ENCODE measurements at places on chromosomes 6 and 20.

GRCh38 chr20:37301120-37301519, 11.7 kb downstream of the MANBAL start:
- DNase-seq = no peak

- no peak for DNase-seq
Observed at GRCh38 chr6:166737261-166737660, 110.2 kb upstream of the RPS6KA2 start.

- DNase-seq = no peak
Observed at GRCh38 chr6:73929405-73929804, 233.4 kb downstream of the CD109 start.

GRCh38 chr20:59421920-59422637, 121.7 kb downstream of the EDN3 start:
- DNase-seq = no peak

DNA sequence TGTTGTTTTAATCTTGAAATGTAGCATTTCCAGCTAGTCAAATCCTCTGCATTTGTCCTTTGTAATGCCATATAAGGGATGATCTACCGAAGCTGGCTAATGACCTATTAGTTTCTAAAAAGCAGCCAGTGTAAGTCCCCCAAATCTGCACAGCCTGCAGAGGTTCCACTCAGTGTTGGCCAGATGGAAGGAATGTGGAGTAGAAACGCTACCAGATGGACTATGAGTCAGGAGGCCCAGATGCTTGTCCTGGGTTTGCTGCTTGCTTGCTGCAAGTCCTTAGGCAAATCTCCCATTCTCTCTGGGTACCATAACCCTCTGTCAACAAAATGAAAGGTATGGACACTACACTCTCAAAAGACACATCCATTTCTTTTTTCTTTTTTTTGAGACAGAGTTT, 149.8 kb downstream of the BTBD9 start:
- no peak for DNase-seq

DNA sequence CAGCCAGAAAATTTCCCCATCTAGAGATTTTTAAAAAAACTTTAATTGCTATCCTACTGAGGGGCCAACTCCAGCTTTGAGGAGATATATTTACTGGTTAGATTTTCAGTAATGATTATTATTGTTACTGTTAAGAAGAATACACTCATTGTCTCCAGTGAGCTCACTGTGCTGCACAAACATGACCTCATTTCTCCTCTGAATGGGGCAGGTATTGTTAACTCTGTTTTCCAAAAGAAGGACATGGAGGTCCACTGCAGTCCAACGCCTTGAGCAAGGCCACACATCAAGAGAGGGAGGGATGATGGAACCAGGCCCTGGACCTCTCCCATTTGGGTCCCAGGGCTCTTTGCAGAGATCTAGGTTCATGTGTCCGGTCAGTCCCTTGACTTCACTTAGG, 13.9 kb upstream of the SCUBE3 start:
- no peak for DNase-seq

GRCh38 chr6:53793318-53794136, 1.3 kb upstream of the LRRC1 start:
- DNase-seq = peak; percentile 37

- DNase-seq = no peak
Observed at GRCh38 chr6:55568808-55569439, 10.1 kb downstream of the HMGCLL1 start.

- no peak for DNase-seq
Observed at GRCh38 chr20:3237011-3237957, 1.7 kb downstream of the SLC4A11 start.

DNA sequence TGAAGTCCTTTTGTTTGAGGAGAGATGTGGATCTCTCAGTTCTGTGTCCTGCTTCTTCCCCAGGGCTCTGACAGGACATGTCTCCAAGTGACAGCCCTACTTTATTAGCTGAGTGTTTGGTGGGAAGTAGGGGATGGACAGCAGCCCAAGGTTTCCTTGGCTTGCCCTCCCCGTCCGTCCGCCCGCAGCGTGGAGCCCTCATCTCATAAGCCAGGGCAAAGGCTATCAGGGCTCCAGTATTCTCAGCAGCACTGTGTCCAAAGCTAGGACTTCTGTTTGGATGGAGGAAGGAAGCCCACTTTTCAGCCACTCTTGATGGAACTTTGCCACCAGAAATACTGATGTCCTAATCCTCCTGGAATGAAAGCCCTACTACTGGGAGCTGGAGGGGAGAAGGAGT, 13.6 kb downstream of the CDC5L start:
- DNase-seq = no peak

- no peak for DNase-seq
Observed at GRCh38 chr6:169112483-169113320, 140.9 kb downstream of the THBS2 start.

DNA sequence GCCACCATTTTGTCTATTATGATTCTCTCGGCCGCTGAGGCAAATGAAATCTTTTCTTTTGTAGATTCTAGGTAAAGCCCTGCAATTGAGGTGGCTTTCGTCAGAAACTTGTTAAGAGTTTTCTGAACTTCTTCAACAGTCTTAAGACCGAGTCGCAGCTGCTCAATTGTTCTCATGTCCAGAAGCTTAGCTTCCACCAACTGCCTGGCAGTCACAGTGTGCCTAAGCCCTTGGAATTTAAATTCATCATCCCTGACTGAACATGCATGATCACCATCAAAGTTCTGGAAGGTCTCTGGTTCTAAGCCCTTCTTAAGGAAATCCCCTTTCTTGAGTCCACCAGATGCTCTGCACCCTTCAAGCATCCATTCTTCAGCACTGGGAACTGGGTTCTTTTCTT, 25.7 kb downstream of the DST start:
- DNase-seq = no peak

- DNase-seq = no peak
Observed at GRCh38 chr6:116210750-116211425, 43.0 kb downstream of the TSPYL4 start.

DNA sequence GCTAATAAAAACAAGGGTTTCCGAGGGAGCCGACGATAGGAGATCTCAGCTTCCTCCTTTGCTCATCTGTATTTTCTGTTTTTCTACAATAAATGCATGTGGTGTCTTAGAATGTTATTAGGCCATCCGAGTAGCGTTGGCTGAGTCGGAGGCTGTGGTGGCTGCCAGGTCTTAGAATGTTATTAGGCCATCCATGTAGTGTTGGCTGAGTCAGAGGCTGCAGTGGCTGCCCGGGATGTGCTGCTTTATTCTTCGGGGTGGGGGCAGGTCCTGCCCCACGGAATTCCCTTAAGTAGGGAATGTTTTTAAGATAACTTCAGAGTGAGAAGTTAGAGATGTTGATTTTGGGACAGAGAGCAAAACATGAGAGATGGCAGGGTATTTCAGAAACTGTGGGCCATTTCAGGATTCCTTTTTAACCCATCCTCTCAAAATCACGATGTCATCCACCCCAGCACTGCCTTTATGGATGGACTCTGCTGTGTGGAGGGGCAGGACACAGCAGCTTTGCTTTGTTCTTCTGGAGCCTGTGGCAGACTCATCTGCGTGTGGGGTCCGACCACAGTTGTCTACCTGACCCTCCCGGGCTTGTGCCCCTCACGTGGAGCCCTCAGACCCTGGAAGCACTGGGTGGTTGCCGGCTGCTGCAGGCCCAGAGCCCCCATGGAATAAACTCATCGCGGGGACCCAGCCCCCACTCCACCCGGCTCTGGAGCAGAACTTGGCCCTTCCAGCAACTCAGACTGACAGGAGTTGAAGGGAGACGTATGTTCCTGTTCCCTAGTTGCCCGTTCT, 20.4 kb downstream of the OSBPL2 start:
- no peak for DNase-seq

- no peak for DNase-seq
Observed at GRCh38 chr6:17998442-17998841, 11.0 kb upstream of the KIF13A start.

DNA sequence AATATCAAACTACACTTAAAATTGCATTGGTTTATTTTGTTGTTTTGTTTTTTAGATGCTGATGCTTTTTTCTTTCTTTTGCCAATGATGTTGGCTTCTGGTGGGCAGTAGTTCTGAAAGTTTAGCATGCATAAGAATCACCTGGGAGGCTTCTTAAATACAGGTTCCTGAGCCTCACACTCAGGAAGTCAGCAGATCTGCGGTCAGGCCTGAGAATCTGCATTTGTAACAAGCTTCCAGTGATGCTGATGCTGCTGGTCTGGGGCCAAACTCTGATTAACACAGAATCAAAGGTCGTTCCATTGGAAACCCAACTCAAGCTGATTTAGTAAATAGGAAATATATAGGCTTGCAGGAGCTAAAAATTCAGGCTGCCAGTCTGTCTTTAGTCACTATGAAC, 412.9 kb upstream of the SPTLC3 start:
- DNase-seq = no peak

- DNase-seq = no peak
Observed at GRCh38 chr6:116099036-116099435, 1.6 kb upstream of the NT5DC1 start.

- DNase-seq = no peak
Observed at GRCh38 chr6:10210052-10210451, 204.8 kb downstream of the TFAP2A start.

- no peak for DNase-seq
Observed at GRCh38 chr6:111628142-111628850, 22.6 kb upstream of the TRAF3IP2 start.

DNA sequence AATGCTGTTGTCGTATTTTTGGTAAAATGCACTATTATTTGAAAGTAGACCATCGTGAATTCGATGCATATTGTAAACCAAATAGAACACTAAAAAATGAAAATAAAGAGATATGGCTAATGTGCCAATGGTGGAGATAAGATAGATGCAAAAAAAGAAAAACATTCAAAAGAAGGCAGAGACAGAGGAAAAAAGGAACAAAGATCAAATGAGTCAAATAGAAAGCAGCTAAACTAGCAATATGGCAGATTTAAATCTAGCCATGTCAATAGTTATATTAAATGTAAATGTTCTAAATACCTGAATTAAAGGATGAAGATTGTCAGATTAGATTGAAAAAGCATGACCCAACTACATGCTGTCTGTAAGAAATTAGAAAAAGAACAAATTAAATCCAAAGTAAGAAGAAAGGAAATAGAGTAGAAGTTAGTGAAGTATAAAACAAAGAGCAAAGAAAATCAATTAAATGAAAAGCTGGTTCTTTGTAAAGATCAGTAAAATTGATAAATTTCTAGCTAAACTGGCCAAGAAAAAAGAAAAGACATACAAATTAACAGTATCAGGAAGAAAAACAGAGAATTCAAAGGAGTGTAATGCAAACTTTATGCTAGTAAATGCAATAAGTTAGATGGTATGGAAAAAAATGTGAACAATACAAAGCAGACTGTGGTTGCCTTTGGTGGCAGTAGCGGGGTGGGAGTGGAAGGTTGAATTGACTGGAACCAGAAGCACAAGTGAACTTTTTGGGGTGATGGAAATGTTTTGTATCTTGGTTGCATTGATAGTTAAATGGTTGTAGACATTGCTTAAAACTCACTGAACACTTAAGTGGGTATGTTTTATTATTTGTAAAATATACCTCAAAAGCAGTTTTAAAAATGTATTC, 44.8 kb downstream of the PTPN1 start:
- no peak for DNase-seq

DNA sequence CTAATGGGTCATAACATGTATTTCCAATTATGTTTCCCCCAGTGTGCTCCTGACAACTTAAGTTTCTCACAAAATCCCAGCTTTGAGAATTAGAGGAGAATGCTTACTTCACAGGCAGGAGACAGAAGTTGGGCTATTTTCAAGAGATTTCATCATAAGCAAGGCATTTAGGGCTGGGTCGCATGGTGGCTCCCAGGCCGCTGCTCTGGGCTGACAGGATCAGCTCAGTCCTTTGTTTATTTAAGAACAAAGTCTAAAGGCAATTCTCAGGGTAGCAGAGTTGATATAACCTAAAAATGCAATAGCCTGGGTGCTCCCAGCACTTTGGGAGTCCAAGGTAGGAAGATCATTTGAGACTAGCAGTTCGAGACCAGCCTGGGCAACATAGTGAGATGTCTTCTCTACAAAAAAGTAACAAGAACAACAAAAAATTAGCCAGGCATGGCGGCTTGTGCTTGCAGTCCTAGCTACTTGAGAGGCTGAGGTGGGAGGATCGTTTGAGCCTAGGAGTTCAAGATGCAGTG, 10.9 kb downstream of the FOXQ1 start:
- DNase-seq = no peak

GRCh38 chr6:17585766-17586490, 14.2 kb upstream of the FAM8A1 start:
- DNase-seq = no peak

DNA sequence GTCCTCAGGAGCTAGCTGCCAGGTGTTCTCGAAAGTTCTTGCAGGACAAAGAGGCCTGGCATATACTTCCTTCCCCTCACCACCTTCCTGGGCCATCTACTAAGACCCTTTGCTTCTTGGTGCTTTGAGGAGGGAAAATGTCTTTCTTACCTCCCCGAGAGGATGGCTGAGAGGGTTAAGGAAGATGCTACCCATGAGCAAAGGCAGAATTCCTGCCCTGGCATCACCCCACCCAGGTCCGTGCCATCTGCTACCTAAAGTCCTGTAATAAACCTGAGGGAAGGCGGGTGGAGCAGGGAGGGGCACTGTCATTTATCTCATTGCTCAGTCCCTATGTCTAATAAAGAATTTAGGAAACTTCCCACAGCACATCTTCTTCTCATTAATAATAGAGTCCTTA, 16.2 kb downstream of the GFOD1 start:
- no peak for DNase-seq

- DNase-seq = no peak
Observed at GRCh38 chr6:8736156-8736895, 301.0 kb upstream of the SLC35B3 start.

DNA sequence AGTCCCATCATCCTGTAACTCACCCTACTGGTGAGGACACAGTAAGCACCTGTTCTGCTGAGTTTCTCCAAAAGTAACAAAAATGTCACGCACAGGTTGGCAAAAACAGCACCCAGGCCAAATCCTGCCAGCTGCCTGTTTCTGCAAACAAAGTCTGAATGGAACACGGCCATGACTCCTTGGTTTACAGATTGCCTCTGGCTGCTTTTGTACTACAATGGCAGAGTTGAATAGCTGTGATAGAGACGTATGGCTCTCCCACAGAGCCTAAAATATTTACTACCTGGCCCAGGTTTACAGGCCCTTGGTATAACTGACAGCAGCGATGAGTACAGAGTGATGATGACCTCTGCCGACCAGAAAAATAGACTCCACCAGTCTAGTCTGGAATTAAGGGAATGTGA, 52.6 kb downstream of the CNKSR3 start:
- no peak for DNase-seq

DNA sequence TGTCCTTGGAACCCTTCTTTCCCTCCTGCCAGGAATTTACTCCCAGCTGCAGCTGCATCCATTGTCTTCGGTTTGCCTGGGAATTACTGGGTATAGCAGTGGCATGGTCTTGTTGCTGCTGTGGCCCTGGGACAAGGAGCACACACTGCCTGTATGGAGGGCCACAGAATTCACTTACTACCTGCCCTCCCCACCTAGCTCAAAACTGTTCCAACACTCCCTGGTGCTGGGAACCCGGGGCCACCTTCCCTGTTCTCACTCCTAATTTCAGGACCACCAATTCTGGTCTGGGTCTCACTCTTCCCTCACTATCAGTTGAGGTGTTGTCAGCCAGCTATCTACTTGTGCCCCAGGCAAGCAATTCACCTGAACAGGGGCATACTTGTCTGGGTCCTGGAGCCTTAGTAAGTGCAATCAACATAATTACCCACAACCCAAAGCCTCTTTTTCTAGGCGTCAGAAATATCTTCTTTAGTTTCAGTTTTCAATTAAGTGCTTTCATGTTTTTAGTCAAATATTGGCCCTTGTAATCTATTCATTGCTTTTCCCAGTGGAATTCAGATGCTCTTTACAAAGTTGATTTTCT, 47.2 kb downstream of the METTL24 start:
- no peak for DNase-seq

GRCh38 chr6:63923139-63923739, 287.6 kb downstream of the PHF3 start:
- no peak for DNase-seq

All from activated naive CD4-positive, alpha-beta T cell treated with anti-CD3 and anti-CD28 coated beads, Interleukin-2, amount 50 U/mL, for 16 hours (primary cell).